ENCODE measurements at places on chromosomes 6 and 20.

- no peak for DNase-seq
These were observed 135.6 kb downstream of the SLC24A3 start for GRCh38 chr20:19347943-19348456.

DNA sequence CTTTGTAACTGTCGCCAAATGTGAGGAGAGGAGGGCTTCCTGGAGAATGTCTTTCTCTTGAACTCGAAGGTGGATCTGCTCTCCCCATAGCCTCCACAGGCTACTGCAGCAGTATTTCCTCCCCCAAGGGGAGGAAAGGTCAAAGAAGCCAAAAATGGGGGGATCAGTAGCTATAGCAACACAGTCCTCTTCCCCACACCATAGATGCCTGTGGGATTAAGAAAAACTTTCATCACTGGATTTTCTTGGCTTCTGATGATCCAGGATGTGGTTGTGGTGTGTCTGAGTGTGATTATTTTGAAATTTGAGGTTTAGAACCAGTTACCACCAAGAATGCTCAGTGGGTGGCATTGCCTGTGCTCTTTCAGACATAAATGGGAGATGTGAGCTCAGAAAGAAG lies 140.1 kb upstream of the SPACA1 start:
- no peak for DNase-seq

GRCh38 chr20:16806886-16807285 lies 58.7 kb downstream of the OTOR start:
- no peak for DNase-seq

DNA sequence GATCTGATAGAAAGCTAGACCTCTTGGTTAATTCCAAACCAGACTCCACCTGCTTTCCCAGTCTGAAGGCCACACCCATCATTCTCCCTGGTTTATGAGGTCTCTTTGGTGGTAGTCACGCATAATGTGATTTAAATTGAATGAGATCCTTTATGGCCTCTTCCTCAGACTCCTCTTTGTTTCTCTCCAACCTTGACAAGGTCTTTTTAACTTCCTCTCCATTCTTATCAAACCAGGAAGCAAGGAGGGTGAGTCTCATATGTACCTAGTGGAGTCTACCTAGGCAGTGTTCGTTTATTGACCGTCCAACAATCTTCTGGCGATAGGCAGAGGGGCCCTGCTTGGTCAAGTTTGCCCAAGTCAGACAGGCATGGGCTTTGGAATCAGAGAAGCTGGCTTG lies 184.2 kb upstream of the LAMP5 start:
- no peak for DNase-seq

GRCh38 chr6:14500809-14501208 lies 383.2 kb downstream of the CD83 start:
- DNase-seq: no peak

GRCh38 chr6:38501931-38502330 lies 137.8 kb downstream of the BTBD9 start:
- no peak for DNase-seq

DNA sequence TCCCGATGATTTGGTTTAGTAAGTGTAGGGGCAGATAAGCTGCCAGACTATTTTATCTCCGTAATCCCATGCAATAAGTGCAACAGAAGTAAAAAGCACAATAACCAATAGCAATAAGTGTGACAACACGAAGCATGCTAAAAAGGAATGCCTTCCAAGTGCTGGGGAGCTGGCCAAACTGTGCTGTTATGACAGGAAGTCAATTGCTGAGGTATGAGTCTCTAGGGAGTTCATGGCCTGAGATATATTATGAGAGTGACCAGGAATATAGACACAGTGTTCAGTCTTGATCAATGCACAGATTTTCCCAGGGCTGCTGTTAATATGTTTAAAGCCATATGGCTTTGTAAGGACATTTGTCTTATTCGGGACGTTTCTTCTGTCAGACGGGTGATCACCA lies 10.5 kb upstream of the ANGPT4 start:
- no peak for DNase-seq

GRCh38 chr6:14380086-14380820 lies 262.7 kb downstream of the CD83 start:
- no peak for DNase-seq

DNA sequence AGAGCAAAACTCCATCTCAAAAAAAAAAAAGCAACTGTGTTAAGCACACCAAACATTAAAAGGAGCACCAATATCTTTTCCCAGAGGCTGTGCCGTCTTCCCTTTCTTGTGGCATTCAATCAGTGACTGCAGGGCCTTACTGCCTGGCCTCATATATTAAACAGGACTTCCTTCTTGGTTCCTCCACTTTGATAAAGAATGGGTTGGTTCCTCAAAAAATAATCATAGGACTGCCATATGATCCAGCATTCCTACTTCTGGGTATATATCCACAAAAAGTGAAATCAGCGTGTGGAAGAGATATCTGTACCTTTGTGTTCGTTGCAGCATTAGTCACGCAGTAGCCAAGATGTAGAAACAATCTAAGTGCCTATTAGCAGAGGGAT lies 40.3 kb upstream of the GFOD1 start:
- no peak for DNase-seq

- no peak for DNase-seq
These were observed 119.5 kb downstream of the SCAF8 start for GRCh38 chr6:154852687-154853086.

- DNase-seq: no peak
These were observed 52.5 kb downstream of the TNFRSF21 start for GRCh38 chr6:47256981-47257730.

DNA sequence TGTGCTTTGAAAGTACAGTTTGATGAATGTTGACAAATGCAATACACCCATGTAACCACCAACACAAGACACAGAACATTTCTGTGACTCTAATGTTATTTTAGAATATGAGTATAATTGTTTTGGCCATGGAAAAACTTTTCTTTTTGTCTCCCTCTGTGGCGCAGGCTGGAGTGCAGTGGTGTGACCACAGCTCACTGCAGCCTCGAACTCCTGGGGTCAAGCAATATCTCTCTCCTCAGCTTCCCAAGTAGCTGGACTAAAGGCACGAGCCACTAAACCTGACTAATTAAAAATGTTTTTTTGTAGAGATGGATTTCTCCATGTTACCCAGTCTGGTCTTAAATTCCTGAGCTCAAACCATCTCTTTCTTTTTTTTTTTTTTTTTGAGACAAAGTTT lies 20.3 kb upstream of the BCAS4 start:
- no peak for DNase-seq

DNA sequence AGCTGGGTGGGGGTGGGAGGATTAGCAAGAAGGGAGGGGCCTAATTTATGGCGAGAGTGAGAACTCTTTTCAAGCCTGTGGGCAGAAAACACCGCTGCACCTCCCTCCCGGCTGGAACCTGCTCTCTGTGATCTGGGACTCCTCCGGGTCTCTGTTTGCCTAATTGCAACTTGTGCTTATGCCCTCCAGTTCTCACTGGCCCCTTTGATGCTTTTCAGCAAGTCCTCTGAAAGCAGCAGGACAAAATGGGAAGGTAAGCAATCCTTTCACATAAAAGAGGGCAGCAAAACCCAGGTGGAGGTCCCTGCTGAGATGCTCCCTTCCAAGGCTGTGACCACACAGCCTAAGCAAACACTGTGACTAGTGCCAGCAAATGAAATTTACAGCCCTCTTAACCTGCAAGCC lies 523.0 kb upstream of the FLRT3 start:
- no peak for DNase-seq

DNA sequence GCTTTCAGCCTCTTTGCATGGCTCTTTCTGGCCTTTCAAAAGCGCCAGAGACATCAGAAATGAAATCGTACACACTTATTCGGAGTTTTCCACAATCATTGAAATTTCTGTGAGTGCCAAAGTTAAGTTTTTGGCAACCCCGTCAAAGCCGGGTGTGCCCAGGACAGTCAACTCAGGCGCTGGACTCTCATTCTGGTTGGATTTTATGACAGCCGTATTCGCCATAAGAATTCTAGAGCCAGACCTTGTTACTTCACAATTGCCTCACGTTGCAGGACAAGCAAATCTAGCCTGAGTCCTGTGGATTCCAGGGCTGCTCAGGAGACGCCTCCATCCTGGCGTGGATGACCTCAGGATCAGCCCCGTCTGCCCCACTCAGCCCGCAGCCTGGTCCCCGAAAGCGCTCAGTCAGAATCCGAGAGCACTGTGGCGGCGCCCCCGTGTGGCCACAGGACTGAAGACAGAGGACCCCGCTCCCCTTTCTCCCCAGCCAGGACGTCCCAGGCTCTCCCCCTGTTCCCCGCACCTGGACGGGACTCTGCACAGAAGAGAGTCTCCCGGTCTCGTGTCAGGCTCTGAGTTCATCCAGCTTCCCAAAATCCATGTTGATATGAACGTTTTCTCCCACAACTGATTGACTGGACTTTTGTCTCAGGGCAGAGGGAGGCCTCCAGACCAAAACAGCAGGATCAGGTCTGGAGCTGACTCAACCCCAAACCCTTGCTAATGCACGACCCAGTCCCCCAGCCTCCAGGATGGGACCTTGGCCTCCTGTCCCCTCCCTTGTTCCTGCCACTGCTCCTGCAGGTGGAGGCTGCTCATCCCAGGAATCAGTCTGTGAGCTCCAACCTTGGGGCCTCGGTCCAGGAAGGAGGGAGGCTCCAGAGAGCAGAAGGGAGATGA lies 38.2 kb downstream of the MICA start:
- DNase-seq: no peak

DNA sequence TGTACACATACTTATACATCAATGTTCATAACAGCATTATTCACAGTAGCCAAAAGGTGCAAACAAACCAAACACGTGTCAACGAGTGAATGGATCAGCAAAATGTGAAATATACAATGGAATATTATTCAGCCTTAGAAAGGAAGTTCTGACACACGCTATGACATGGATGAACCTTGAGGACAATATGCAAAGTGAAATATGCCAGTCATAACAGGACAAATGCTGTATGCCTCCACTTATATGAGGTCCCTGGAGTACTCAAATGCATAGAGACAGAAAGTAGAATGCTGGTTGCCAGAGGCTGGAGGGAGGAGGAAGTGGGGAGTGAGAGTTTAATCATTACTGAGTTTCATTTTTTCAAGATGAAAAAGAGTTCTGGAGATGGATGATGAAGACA lies 37.8 kb upstream of the IGF2R start:
- no peak for DNase-seq

DNA sequence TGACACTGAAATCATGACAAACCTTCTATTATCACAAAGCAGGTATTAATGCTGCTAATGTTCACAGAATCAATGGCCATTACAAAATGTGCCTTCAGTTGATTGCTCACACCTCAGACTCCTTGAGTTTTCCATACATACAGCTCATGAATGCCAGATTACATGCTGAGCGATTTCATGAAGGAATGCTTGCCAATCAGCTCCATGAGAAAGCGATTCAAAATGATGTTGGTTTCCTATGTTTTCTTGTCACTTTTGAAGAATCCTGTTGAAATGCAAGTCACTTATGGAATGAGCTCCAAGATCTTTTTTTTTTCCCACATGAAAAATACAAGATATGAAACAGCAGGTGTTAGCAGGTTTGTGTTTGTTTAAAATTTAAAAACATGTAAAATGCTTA lies 71.4 kb upstream of the SHLD1 start:
- no peak for DNase-seq

DNA sequence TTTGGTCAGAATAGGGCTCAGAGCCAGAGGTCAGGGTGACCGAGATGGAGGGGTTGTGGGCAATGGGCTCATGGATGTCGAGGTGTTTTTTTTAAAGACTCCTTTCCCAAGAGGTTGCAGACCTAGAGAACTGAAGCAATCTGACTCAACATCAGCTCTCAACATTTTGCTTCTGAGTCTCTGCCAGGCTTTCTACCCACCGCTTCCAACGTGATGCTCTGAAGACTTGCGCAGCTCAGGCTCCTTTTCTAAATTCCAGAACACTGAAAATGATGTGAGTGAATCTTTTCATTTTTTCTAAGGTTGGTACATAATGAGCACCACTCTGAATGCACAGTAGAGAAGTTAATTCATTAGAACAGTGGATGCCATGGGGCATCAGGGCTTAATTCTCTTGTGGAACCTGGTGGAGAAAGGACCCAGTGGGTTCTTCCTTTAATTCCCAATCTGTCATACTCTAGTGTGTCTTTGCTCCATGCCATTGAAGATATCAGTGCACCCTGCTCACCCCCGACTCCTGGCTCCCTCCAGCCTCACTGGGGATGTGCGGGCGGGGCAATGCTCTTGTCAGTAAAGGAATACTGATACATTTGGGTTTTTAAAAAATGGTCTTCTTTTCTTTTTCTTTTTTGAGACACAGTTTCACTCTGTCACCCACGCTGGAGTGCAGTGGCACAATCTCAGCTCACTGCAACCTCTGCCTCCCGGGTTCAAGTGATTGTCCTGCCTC lies 17.0 kb upstream of the KIF13A start:
- no peak for DNase-seq

GRCh38 chr20:58570204-58570859 lies 55.1 kb upstream of the APCDD1L start:
- no peak for DNase-seq

DNA sequence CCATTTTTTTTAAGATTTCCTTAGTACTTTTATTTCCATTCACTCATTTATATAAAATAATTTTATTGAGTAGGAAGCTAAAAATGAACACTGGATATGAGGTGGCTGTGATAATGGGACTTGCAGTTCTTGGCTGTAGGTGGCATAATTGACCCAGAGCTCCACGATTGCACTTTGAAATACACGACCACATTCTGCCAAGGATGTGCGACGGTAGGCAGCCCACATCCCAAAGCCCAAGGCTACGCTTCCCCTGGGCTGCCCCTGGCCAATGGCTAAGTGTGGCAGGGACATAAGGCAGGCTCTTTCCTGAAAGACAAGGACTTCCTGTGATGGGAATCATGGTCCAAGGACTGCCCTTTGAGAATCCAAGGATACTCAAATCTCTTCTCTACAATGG lies 43.7 kb upstream of the ADTRP start:
- DNase-seq: no peak

GRCh38 chr20:60570481-60571277 lies 612.5 kb downstream of the CDH26 start:
- no peak for DNase-seq

GRCh38 chr20:3887876-3888620 lies 1.1 kb upstream of the PANK2 start:
- DNase-seq: no peak

GRCh38 chr20:51584737-51585136 lies 42.2 kb upstream of the NFATC2 start:
- DNase-seq: no peak
